B cell (primary cell): ENCODE measurements at places on chromosomes 7 and 10.

DNA sequence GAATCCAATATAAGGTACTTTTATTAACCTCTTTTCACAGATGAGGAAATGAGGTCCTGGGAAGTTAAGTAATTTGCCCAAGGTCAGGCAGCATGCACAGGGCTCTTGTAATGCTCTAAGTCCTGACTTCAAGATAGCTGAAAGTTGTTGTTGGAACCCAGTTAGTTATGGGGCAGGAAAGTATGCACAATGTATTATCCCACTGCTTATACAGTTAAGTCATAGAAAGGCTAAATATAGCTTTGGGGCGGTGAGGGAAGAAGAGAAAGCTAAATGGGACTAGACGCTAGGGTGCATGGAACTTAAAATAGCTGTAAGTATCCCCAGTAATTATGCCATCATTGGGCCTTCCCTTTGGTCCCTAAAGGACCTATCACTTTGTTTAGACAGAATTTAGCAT is 9.2 kb downstream of the GLCCI1 start:
- no peak for DNase-seq

DNA sequence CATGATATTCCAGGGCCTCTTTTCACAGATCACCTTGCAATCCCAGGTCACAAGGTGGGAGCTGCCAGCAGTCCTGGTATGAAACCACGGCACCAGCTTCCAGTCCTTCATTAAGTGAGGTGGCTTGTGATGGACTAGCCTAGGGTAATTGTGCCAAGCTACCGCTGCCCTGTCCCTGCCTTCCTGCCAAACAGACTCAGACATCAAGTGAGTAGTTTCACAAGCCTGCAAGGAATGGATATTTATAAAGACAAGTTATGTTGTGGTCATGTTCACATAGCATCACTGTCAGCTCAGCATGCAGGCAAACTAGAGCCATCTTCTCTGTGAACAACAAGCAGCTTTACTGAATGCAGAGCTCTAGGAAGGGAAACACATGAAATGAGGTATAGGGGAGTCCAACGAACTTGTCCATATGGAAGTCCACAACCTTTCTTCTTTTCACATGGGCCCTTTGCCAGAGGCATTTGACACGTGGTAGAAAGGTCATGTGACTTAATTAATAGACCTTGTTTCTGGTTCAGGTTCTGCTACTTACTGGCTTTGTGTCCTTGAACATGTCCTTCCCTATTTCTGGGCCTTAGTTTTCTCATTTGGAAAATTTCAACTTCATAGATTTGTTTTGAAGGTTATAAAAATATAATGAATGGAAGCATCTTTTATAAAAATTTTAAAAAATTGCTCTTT is 1061.2 kb downstream of the KCNMA1 start:
- DNase-seq: no peak

DNA sequence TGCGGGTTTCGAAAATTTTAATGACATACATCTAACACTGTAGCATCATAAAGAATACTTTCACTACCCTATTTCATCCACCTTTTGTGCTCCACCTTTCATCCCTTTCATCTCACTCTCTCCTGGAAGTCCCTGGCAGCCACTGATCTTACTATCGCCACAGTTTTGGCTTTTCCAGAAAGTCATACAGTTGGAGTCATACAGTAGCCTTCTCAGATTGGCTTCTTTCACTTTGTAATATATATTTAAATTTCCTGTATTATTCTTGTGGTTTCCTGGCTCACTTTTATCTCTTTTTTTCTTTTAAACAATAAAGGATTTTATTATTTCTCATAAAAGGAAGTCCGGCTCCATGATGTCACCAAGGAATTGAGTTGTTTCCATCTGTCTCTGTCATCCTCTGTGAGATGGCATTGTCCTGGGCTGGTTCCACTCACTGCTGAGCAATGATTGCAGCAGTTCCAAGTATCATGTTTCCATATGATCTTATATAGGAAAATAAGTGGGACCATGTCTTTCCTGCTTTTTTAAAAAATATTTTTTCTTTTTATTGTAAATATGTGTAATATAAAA is 626.3 kb downstream of the POM121L12 start:
- no peak for DNase-seq

- no peak for DNase-seq
Observed at GRCh38 chr10:113754125-113754524, 2.6 kb downstream of the PLEKHS1 start.

GRCh38 chr7:114952296-114952695 is 30.4 kb downstream of the MDFIC start:
- DNase-seq: no peak

DNA sequence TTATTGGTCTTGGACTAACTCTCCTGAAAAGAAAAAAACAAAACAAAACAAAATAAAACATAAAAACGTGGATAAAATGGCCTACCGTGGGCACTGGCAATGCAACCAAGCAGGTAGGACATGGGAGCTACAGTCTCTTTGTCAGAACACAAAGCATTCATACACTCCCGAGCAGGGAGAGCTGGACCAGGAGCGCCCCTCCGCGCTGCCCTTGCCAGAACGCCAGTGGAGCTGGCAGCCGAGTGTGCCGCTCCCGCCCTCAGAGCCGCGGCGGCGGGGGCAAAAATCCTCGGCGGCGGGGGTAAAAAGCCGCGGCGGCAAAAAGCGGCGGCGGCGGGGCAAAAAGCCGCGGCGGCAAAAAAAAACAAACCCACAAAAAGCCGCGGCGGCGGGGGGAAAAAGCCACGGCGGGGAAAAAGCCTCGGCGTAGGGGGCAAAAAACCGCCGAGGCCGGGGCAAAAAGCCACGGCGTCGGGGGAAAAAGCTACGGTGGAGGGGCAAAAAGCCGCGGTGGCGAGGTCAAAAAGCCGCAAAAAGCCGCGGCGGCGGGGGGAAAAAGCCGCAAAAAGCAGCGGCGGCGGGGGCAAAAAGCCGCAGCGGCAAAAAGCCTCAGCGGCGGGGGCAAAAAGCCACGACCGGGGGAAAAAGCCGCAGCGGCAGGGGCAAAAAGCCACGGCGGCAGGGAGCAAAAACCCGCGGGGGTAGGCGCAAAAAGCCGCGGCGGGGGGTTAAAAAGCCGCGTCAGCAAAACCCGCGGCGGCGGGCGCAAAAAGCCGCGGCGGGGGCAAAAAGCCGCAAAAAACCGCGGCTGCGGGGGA is 418.1 kb downstream of the ZNF716 start:
- peak; percentile 0 for DNase-seq

GRCh38 chr10:60910543-60910942 is 33.4 kb downstream of the RHOBTB1 start:
- DNase-seq: peak; percentile 4
